ENCODE measurements at places on chromosomes 2 and 18.

DNA sequence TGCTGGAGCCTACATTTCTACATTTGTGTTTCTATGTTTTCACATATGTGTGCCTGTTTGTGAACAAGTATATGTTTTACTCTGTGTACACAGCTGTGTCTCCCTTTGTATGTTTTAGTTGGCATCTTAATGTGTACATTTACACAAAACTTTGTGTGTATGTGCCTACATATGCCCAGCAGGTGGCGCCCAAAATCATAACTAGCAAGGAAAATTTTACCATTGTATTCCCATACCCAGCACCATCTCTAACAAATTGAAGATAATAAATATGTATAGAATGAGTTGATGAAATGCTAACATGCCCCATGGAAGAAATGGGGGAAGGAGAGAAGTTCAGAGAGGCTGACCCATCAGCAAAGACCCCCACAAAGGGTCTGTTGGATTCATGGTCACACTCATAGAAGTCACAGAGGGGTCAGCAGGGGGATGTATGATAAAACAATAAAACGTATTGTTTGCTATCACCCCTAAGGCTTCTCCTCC, 48.1 kb downstream of the PKDCC start:
- DNase-seq: peak; percentile 77

- DNase-seq: no peak
These were observed 106.4 kb downstream of the VAPA start for GRCh38 chr18:10020171-10020570.

- DNase-seq: no peak
These were observed 664.4 kb upstream of the SLC8A1 start for GRCh38 chr2:41116106-41116797.

GRCh38 chr2:84697895-84698294, 181.6 kb downstream of the DNAH6 start:
- no peak for DNase-seq

DNA sequence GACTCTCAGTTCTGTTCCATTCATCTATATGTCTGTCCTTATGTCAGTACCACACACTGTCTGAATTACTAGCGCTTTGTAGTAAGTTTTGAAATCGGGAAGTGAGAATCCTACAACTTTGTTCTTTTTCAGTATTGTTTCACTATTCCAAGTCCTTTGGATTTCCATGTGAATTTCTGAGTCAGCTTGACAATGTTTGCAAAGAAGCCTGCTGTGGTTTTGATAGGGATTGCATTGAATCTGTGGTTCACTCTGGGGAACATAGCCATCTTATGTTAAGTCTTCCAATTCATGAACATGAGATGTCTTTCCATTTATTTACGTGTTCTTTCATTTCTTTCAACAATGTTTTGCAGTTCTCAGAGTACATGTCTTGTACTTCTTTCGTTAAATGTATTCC, 15.0 kb downstream of the SLC3A1 start:
- DNase-seq: no peak

- no peak for DNase-seq
These were observed 642.1 kb upstream of the ID2 start for GRCh38 chr2:8039732-8040131.

DNA sequence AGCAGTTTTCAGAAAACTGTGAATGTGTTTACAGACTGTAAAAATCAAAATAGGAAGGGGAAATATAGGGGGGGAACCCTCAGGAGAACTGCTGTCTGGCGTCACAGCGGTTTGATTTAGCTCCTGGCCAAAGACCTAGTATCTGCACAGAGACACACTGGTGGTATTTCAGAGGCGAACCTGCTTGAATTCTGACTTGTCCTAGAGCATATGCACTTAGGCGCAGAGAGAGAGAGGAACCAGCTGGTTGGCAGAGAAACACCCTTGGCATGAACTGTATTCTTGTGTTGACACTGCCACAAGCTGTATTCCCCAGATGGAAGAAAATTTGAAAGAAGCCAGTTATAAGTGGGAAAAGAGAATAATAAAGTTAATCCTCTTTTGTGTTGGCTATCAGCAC, 506.5 kb upstream of the NRP2 start:
- no peak for DNase-seq

GRCh38 chr2:100285691-100286090, 36.6 kb downstream of the LONRF2 start:
- no peak for DNase-seq

DNA sequence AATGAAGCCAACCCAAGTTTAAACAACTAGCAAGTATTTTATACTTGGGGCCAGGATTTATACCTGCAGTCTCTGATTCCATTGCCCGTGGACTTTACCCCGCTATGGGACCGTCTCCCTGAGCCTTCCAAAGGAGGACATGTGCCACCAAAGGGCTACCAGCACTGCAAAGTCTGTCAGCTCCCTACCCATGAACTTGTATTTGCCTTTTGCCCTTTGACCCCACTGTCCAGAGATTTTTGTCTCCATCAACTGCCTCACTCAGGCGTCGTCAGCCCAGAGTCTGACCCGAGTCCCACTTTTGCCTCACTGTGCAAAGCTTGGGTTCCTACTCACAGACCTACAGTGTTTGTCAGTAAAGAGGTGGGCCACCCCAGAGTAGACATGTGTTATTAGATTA, 40.6 kb downstream of the B3GNT2 start:
- no peak for DNase-seq

DNA sequence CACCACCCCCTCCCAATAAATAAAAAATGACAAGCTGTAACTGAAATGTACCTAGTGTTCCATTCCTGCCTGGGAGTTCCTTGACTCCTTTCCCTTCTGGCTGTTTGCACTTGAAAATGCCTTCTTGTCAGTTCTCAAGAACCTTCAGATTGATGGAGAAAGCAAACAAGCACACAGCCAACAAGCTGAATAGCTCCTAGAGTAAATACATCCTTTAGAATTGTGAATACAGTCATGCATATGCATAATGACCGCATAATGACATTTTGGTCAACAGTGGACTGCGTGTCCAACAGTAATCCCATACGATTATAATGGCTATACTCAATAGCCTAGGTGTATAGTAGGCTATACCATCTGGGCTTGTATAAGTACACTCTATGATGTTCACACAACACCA, 97.0 kb downstream of the LYPD6 start:
- no peak for DNase-seq

DNA sequence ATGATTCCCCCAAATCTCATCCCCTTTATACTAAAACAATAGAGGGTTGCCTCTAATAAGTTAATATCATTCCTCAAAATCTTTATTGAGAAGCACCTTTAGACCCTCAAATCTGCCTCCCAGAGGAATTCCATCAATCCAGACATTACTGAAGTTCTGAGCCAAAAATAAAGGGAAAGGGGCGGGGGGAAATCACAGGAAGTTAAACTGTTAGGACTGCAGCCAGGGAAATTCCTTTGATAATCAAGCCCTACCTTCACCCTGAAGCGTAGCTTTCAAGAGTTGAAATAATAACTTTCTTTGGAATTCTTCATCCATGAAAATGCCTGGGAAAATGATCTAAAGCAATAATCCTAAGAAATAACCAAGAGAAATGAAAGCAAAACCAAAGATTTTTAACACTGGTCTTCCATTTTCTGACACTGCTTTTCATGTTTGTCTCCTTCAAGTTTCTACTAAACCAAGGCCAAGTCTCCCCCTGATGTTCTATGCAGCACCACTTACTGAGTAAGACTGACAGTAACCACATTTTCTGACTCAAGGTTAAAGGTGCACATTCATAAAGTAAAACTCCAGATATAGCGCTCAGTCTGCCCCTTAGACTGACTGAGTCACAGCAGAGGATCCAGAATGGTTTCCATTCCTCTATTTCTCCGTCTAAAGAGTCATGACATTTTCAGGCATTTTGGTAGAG, 78.2 kb downstream of the TCF4 start:
- DNase-seq: no peak

DNA sequence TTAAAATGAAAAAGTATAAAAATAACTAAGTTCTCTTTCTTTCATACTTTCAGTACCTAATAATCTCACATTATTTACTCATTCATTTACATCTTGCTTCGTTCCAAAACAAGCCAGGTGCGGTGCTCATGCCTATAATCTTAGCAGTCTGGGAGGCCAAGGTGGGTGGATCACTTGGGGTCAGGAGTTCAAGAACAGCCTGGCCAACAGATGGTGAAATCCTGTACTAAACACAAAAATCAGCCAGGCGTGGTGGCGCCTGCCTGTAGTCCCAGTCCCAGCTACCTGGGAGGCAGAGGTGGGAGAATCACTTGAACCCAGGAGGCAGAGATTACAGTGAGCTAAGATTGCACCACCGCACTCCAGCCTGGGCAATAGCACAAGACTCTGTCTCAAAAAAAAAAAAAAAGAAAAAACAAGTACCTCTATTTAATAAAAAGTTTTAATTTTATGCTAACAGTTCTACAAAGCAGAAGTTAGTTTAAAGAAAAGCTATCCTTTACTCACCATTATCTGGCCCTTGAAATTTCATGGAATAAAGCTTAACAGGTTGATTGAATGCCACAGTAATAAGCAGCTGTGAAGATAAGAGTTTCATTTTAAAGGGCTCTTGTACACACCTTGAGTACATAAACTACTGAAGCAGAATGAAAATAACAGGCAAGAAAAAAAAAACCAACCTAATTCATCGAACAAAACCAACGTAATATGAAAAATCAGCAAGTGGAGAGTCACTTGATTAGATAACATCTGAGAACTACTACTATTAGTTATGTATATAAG, 22.5 kb downstream of the TXNL1 start:
- no peak for DNase-seq

DNA sequence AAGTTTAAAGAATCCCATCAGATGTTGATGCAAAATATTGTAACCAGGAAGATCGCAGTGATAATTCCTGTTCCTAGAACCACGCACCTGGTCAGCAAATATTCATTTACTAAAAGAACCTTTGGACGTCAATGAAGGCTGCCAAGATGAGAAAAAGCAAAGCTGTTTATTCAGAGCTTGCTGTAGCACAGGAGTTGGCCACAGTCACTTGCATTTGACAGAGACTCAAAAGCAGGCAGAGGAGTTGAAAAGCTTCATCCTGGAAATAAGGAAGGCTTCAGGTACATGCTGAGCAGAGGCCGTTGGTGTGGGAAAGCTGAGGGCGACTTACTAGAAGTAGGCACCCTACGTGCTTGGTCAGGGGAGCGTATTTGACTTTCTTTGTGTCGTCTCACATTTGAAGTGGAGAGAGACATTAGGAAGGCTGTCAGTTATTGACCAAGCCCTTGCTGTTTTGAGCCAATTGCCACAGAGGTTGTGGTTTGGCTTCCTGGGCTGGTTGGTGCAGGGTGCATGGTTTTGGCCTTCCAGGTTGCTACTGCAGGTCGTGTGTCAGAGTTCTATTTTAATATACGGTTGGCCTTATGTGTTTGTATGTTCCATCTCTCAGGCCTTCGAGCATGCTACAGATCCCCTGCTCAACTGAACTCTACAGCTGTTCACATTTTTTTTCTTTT, 289.6 kb downstream of the METTL4 start:
- DNase-seq: no peak

DNA sequence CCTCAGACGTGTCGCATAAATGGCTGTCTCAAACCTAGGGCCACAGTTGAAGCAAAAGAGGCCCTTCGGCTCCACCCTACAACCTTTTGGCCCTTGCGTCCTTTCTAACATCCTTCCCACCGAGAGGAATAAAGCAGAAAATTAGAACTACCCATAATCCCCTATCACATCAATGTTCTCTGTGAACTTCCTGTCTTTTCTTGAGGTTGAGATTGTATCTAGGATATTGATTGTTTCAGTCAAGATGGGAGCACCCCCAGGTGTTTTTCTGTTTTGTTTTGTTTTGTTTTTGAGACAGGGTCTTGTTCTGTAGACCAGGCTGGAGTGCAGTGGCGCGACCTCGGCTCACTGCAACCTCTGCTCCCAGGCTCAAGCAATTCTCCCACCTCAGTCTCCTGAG, 23.6 kb downstream of the INPP5D start:
- DNase-seq: no peak

DNA sequence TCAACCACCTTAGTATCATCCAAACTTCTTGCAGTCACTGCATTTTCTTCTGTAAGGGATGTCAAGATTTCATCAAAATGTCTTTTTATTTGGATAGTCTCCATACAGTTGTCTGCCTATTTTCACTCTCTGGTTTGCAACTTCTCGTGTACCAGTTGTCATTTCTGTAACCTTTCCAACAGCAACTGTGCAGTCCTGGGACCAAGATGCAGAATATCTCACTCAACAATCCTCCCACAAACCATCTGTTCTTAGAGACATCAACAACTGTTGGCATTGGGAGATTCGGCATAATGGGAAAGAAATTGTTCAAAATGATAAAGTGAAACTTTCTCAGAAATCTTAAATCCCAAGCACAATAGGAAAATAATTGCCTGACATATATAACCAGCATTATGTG, 933.6 kb upstream of the SLC39A10 start:
- no peak for DNase-seq

DNA sequence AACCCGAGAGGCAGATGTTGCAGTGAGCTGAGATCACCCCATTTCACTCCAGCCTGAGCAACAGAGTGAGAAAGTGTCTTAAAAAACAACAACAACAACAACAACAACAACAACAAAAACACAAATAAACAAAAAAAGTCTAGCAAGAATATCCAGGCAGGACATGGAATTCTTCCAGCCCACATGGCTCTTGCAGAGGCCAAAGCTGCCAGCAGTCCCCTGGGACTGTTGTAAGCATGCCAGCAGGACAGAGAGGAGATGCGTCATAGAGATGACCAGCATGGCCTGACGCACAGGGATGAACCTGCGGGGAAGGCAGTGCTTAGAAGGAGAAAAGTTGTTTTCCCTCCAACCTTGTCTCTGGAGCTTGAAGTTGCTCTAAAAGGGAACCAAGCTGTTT, 182.3 kb upstream of the PGAP1 start:
- no peak for DNase-seq

- no peak for DNase-seq
These were observed 125.3 kb upstream of the KLF7 start for GRCh38 chr2:207290833-207291624.

GRCh38 chr2:133489146-133489545, 79.1 kb downstream of the NCKAP5 start:
- no peak for DNase-seq

DNA sequence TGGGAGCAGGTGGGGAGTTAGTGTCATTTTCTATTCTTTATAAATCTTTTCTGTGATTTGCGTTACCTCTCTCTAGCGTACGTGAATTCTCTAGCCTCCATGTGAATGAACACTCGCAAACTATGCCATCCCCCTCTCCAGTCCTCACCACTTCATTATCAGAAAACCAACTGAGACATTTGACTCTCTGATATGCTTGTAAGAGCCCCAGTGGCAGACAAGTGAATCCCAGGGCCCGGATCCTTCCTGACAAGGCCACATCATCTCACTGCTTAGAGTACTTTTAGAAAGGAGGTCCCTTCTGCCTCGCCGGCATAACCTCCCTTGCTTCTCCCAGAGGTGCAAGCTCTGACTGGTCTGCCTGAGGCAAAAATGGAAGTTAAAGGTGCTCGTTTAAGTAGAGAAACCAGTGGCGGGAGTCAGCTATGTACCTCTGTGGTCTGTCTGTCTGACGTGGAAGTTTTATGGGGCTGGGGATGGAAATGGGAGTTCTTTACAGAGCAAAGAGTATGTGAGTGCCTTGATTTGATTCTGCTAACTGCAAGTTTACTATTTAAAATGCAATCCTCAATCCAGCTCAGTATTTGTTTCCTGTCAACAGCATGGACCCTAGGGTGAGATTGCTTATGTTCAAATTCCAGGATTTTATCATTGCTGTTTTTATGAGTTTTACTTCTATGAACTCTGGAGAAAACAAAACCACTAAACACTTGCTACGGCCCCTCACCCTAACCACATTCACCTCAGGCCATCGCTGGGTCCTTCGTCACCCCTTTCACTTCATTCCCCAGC, 114.9 kb upstream of the MSTN start:
- DNase-seq: no peak

- no peak for DNase-seq
These were observed 193.9 kb downstream of the RTP5 start for GRCh38 chr2:242063436-242063835.

All from stimulated activated CD4-positive, alpha-beta T cell treated with anti-CD3 and anti-CD28 coated beads, Interleukin-4, amount 100 ng/mL, for 1 hour (primary cell).